ENCODE measurements at places on chromosomes 7 and 10. TPM values are rescaled to one million over a fixed set of nuclear protein-coding genes. Genes with fewer than 3 reads are reported as not detected.
A peak's percentile ranks its signal among the peaks of the same experiment; 100 is the strongest.

DNA sequence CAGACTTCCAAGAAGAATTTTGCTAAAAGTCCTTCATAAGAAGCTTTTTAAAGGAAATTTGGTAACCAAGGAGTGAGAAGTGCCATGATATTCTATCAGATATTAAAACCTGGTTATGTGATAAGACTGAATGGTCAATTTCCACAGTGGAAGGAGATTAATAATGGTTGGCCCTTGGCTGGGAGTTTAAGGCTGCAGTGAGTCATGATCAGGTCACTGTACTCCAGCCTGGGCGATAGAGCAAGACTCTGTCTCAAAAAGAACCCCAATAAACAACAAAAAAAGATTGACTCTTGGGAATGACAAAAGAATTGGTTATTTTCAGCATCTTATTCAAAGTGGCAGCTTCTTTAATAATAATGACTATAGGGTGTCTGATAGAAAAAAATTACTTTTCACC lies 37.2 kb downstream of the EXOC4 start:
- no peak overlapping the region for H3K27ac ChIP-seq
- H3K4me3 ChIP-seq, result no peak overlapping the region
- H3K4me1 ChIP-seq, result no peaks in the 10 kb centered on the region
- no peaks in the 10 kb centered on the region for H3K36me3 ChIP-seq

- H3K27ac ChIP-seq, result no peak overlapping the region
- H3K4me3 ChIP-seq, result no peak overlapping the region
- no peak for DNase-seq
- no peaks in the 10 kb centered on the region for H3K27me3 ChIP-seq
- no peaks in the 10 kb centered on the region for H3K36me3 ChIP-seq
- no peaks in the 10 kb centered on the region for H3K4me1 ChIP-seq
Observed at GRCh38 chr7:39507866-39508551, 58.2 kb upstream of the YAE1 start.

- H3K27me3 ChIP-seq, result no peaks in the 10 kb centered on the region
- no peak for DNase-seq
- no peaks in the 10 kb centered on the region for H3K36me3 ChIP-seq
- H3K27ac ChIP-seq, result no peak overlapping the region
- no peaks in the 10 kb centered on the region for H3K4me1 ChIP-seq
- no peak overlapping the region for H3K4me3 ChIP-seq
Observed at GRCh38 chr10:124688889-124689670, 55.1 kb downstream of the FAM53B start.

GRCh38 chr10:100509241-100509840 lies 10.3 kb downstream of the SEC31B start:
- H3K27me3 ChIP-seq, result no peaks in the 10 kb centered on the region
- no peak overlapping the region for H3K4me3 ChIP-seq
- no peak overlapping the region for H3K27ac ChIP-seq
- H3K4me1 ChIP-seq, result no peaks in the 10 kb centered on the region

DNA sequence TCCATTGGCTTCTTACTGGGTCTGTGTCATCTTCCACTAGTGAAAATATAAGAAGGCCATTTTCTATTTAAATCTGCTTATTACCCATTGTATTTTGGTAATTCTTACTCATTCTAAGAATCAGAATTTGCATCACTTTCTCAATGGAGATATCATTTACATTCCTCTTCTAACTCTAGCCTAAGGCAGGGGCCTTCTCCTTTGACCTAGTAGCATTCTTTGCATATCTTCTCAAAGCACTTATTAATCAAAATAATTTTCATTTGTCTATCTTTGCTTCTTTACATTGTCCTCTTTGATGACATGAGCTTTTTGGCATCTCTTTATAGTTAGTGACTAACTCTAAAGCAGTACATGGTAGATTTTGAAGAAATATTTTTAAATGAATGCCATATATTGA lies 400.9 kb upstream of the SEMA3D start:
- no peaks in the 10 kb centered on the region for H3K27me3 ChIP-seq
- no peaks in the 10 kb centered on the region for H3K36me3 ChIP-seq
- DNase-seq, result no peak
- no peak overlapping the region for H3K27ac ChIP-seq
- H3K4me1 ChIP-seq, result no peaks in the 10 kb centered on the region

DNA sequence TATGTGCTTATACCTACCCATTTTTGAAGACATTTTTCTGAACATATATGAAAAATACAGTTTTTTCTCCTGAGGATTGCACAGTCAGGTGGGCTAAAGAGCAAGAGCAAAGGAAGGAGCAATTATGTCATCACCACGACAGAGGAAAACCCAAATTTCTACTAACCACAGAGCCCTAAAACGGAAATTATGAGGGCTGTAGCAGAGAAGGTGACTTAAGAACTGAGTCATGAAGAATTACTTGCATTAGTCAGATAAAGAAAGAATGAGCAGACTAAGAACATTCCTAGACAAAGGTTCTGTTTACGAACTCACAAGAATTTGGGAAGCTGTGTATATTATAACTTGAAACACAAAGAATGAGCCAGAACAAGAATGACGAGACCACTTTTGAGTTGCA lies 974.4 kb downstream of the NXPH1 start:
- H3K4me1 ChIP-seq, result no peaks in the 10 kb centered on the region
- no peaks in the 10 kb centered on the region for H3K36me3 ChIP-seq
- H3K4me3 ChIP-seq, result no peak overlapping the region
- no peak for DNase-seq

DNA sequence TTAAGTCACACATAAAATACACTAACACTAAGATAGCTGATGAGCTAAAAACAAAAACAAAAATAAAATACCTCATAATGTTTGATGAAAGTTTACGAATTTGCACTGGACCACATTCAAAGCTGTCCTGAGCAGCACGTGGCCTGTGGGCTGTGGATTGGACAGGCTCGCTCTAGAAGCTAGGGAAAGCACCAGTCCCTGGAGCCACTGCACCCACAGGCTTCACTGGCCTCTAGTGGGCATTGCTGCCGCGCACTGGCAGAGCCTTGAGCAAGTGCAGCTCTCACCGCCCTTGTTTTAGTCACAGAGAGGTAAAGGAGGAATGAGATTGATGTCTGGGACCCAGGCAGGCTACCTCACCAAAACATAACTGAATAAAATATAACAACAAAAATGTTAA lies 67.6 kb downstream of the PAX2 start:
- no peak overlapping the region for H3K27ac ChIP-seq
- H3K4me1 ChIP-seq, result no peaks in the 10 kb centered on the region
- H3K4me3 ChIP-seq, result no peak overlapping the region
- DNase-seq, result no peak
- H3K36me3 ChIP-seq, result no peaks in the 10 kb centered on the region

DNA sequence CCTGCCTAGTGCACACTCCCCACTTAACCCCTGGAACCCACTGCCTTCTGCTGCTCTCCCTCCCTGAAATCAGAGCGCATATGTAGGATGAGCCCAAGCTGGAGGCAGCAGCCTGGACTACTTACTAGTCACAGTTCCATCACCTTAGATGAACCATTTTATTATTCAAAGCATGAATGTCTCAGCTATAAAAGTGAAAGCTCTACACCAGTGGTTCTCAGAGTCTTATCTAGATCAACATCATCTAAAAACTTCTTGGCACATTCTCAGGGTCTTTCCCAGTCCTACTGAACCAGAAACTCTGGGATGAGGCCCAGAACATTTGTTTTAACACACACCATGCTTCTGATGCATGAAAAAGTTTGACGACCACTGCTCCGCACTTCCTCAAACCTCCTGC lies 100.3 kb upstream of the ANK3 start:
- no peak for DNase-seq
- H3K27me3 ChIP-seq, result no peaks in the 10 kb centered on the region
- H3K4me3 ChIP-seq, result no peak overlapping the region
- no peaks in the 10 kb centered on the region for H3K4me1 ChIP-seq
- H3K36me3 ChIP-seq, result no peaks in the 10 kb centered on the region

DNA sequence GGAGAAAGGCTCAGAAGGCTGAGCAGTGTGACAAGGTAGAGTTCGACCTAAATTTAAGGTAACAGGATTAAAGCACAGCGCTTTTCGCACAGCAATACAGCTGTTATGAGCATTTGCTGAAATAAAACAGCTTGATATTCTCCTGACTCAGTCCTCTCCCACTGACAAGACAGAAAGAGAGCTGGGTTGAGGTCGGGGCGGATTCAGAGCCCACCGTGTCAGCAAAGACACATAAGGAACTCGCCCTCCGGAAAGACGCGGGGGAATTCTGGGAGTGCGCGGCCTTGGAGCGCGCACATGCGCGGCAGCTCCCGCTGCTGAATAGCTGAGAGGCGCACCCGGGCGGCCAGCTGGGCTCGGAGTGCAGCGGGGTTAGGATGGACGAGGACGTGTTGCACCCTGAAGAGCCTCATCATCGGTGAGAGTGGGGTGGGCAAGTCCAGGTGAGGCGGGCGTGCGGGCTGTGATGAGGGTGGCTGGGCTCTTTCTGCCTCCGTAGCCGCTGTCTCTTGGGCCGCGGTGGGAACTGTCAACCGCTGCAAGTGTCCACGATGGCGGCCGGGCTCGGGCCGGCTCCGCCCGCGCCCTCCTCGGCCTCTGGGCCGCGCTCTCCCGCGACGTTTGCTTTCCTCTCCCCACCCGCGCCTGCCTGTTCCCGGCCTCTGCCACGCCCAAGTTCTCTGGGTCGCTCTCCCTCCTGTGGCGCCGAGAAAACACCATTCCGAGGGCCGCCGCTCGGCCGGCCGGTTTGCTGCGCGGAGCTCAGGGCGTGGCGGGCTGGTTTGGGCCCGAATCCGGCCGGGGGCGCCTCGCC lies 120.6 kb downstream of the LYZL1 start:
- H3K27me3 ChIP-seq, result no peaks in the 10 kb centered on the region
- peak overlapping the region; percentile 79 for H3K4me3 ChIP-seq
- H3K4me1 ChIP-seq, result peaks cover 11% of the 10 kb centered on the region
- H3K27ac ChIP-seq, result peak overlapping the region; percentile 71

DNA sequence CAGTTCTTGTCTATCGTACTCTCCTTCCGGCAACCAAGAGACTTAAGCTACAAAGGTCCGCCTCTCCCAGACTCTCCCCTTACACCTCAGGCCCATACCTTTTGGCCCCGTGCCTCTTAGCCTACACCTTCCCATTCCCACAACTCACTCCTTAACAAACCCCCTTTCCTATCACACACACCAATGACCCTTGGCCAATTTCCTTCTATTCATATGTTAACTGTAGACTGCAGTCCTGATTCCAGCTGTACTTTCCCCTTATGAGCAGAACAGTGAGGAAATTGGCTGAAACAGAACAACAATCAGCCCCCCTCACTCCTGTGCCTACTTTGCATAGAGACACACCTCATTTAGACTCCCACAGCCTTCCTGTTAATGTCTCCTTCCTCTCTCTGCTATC lies 1.4 kb upstream of the TMEM139 start:
- H3K4me1 ChIP-seq, result peaks cover 27% of the 10 kb centered on the region
- peaks cover 4% of the 10 kb centered on the region for H3K36me3 ChIP-seq
- H3K4me3 ChIP-seq, result no peak overlapping the region

GRCh38 chr10:90604636-90605035 lies 253.2 kb downstream of the HTR7 start:
- H3K4me3 ChIP-seq, result no peak overlapping the region
- H3K36me3 ChIP-seq, result no peaks in the 10 kb centered on the region
- H3K27ac ChIP-seq, result no peak overlapping the region
- DNase-seq, result no peak
- no peaks in the 10 kb centered on the region for H3K27me3 ChIP-seq

RBP4 gene
- total RNA-seq, result 2.4 TPM

CCL26 gene
- 0.49 TPM for total RNA-seq

UPK3BL1 gene
- total RNA-seq, result 7.1 TPM

CNPY1 gene
- not detected for total RNA-seq

KCNH2 gene
- 9.7 TPM for total RNA-seq

Data from HCT116 (cell line).